ENCODE measurements at places on chromosomes 11 and 22.

GRCh38 chr11:15923183-15923582, 433.2 kb downstream of the SOX6 start:
- DNase-seq: no peak

DNA sequence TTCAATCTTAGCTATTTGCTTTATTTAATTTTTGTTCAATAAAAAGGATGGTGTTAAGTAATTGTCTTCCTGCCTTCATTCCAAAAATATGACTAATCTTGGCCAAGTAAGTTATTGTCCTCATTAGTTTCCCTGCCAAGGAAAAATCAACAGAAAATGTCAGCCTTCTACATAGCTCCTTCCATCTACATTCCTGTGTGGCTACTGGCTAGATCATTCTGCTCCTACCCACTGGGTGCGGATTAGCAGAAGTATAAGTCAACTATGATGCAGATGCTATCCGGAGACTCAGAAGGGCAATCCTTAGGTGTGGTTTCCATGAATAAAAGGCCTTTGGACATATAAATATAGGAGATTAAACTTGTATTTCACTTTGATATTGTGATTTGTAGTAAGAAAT, 154.4 kb downstream of the SBF2 start:
- DNase-seq: no peak

DNA sequence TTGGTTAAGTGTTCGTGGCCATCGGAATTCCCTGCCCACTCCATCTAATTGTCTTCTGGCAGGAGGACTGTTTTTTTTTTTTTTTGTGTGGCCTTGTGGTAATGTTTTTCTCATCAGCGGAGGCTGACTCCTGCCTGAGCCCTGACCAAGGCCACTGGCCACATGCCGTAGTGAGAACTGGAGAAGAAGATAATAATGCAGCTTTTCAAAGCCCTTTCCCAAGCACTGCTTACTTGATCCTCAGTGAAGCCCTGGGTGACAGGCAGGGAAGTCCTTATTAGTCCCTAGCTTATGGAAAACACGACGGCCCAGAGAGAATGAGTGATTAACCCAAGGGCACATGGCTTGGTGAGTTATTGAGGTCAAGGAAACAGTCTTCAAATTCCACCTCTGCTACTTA, 71.2 kb downstream of the ADM start:
- DNase-seq: no peak

DNA sequence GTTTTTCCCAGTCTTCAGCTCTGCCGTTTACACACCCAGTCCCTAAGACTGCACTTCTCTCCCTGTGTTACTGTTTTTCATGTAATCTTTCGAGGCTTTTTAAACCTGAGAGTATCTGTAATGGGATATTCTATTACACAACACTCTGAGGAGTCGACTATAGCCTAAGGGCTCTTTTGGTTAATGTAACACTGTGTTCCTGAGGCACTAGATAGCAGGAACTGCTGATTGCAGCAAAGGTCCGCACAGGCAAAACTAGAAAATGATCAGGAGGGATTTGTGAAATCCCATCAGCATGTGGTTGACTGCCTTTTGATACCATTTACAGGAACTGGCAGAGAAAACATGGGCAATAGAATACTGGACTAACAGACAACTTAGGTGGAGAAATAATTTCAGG, 512.3 kb upstream of the RAG2 start:
- no peak for DNase-seq

- DNase-seq: no peak
These were observed 41.4 kb upstream of the PHF21A start for GRCh38 chr11:46162700-46163099.

DNA sequence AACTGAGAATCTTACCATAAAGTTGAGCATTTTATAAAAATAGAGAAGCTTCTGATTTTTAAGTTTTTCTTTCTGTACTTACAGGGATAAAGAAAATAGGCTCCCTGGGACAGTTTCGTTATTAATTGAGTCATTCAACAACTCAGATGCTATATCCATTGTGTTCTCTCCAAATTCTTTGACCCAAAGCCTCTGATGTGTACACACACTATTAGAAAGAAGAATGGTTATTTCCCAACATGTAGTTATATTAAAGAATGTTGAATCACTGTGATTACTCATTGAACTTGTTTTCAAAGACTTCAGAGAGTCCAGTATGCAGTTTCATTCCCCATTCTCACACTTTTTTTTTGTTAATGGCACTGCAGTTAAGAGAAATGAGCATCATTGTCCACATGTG, 734.3 kb upstream of the ARHGAP42 start:
- DNase-seq: no peak

- DNase-seq: no peak
These were observed 681 bp upstream of the ARHGEF12 start for GRCh38 chr11:120335556-120335907.

- DNase-seq: no peak
These were observed 14.5 kb upstream of the PEX26 start for GRCh38 chr22:18063306-18063705.

- no peak for DNase-seq
These were observed 43.3 kb downstream of the MYEOV start for GRCh38 chr11:69337211-69337721.

DNA sequence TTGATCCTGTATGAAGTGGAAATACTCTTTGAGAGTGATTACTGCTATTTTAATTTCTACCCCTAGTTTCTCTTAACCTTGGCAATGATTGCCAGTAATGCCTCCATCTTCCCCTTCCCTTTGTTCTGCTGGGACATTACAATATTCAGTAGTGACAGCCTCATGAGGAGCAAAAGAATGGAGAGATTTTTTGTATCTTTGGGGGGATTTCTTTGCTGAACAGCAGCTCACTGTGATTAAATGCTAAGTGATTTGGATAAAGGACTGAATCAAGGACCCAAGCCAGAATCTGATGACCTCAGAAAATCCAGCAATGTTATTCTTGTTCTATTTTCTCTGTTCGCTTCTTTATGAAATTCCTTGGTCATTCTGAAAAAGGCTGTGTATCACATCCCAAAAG, 7.0 kb upstream of the SLC1A2 start:
- no peak for DNase-seq

DNA sequence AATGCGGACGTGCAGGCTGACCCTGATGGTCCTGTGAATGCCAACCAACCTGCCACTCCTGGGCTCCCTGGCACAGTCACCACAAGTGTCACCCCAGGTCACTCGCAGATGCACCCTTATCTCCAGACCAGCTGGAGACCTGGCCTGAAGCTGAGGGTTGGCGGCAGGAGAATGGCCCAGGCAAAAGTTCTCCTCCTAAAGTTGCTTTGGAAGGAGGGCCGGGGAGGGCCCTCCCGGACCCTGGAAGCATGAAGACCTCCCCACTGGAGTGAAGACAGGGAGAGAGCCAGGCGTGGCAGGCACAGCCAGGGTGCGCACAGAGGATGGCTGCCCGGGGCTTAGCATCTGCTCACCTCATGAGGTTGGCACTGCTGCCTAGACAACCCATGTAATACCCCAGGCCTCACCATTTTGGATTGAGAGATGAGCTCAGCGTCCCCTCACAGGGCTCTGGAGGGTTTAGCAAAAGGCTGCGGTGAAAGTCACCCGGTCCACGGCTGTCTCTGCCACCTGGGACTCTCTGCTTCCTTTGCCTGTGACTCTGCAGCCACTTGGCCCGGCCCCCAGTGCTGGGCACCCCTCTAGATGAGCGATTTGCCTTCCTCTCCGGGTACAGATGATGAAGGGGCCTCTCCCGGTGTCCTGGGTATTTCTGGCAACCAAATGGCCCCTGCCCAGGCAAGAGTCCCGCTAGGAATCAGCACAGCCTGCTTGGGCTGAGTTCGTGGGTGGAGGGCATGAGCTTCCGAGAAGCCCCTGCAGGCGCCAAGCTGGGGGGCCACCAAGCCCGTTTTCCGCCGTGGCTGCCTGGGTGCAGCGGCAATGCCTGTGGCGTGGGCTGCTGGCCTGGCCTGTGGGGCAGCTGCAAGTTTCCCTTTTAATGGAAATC, 48.3 kb upstream of the SEPTIN5 start:
- DNase-seq: no peak

- DNase-seq: no peak
These were observed 955.6 kb downstream of the OPCML start for GRCh38 chr11:132576706-132577105.

GRCh38 chr22:30212363-30212995, 34.1 kb downstream of the LIF start:
- no peak for DNase-seq

GRCh38 chr11:124075841-124076651, 34.9 kb upstream of the OR10G7 start:
- DNase-seq: no peak

GRCh38 chr11:19811380-19811779, 98.7 kb downstream of the NAV2 start:
- DNase-seq: no peak

- no peak for DNase-seq
These were observed 65.0 kb downstream of the PARVB start for GRCh38 chr22:44088976-44089570.

DNA sequence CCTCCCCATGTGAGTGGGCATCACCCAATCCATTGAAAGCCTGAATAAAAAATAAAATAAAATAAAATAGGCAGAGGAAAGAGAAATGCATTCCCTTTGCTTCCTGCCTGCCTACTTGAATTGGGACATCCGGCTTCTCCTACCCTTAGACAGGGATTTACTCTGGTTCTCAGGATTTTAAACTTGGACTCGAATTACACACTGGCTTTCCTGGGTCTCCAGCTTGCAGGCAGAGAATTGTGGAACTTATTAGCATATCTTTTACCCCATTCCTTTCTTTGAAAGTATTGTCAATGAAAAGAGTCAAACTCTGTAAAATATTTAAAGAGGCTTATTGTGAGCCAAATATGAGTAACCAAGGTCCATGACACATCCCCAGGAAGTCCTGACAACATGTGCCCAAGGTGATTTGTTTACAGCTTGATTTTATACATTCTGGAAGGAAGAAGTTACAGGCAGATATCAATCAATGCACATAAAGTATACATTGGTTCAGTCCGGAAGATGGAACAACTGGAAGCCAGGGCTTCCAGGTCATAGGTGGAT, 78.4 kb upstream of the CCDC90B start:
- DNase-seq: no peak

- DNase-seq: peak; percentile 57
These were observed 99.1 kb downstream of the CD44 start for GRCh38 chr11:35237860-35238715.

DNA sequence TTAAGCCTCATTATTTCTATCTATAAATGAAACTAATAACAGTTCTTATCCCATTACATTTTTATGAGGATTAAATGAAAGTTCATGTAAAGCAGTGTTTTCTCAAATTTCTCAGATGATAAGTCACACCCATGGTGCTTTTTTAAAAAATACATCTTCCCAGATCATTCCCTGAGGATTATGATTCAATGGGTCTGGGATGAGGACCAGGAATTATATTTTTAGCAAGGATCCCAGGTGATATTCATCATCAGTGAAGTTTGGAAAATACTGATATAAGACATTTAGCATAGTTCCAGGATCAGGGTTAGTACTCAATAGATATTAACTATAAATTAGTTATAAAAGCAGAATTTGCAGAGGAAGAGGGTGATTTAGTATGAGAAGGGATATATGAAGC, 89.1 kb downstream of the BBOX1 start:
- DNase-seq: no peak

GRCh38 chr11:27228906-27229290, 134.1 kb downstream of the CCDC34 start:
- DNase-seq: no peak

GRCh38 chr11:132595711-132596134, 936.6 kb downstream of the OPCML start:
- DNase-seq: no peak

DNA sequence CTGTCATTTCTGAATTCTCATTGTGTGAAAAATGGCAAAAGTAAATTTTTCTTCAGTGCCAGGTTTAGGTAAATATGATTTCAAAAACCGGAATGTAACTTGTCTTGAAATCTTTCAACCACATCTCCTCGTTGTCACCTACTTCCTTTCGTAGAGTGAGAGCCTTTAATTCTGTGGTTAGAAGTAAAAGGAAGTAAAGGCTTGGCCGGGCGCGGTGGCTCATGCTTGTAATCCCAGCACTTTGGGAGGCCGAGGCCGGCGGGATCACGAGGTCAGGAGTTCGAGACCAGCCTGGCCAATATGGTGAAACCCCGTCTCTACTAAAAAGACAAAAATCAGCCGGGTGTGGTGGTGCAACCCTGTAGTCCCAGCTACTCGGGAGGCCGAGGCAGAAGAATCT, 29.8 kb downstream of the SGSM3 start:
- no peak for DNase-seq

- no peak for DNase-seq
These were observed 148.0 kb downstream of the NTM start for GRCh38 chr11:131518305-131518838.

GRCh38 chr11:114057147-114057546, 2.4 kb upstream of the ZBTB16 start:
- DNase-seq: no peak

GRCh38 chr11:9613830-9614762, 40.6 kb downstream of the WEE1 start:
- DNase-seq: peak; percentile 93

GRCh38 chr11:16609769-16610168, 128.7 kb upstream of the C11orf58 start:
- no peak for DNase-seq

GRCh38 chr22:22369964-22370270, 125.3 kb downstream of the VPREB1 start:
- DNase-seq: no peak

DNA sequence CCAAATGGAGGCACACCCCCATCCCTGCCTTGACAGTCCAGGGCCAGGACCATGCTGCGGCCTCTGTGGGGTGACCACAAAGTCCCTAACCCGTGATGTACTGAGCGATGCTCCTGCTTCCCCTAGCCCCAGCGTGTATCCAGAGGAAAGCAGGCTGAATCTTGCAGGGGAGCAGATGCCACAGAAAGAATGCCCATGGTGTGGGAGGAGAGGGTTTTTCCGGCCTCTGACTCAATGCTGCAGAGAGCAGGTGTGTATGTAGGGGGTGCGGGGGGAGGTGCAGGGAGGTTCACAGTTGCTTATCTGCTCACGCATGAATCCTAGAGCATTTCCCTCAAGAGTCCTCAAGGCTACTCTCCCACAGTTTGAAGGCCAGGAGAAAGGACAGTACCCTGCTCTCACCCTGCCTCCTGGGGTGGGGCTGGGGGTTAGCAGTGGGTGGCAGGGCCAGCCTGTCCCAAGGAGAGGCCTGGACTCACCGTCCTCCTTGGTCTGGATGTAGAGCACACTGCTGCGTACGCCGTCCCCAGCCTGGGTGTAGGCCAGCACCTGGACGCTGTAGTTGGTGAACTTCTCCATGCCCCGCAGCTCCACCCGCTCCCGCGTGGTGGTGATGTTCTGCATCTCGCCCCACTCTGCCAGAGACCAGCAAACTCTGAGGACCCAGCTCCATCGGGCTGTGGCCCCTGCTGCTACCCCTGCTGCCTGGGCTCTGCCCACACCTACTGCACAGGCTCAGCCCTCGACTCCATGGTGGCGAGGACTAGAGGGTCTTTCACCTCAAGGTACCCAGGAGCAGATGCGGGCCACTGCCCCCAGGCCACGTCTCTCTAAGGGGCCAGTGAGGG, 130.8 kb downstream of the CEP164 start:
- DNase-seq: no peak

DNA sequence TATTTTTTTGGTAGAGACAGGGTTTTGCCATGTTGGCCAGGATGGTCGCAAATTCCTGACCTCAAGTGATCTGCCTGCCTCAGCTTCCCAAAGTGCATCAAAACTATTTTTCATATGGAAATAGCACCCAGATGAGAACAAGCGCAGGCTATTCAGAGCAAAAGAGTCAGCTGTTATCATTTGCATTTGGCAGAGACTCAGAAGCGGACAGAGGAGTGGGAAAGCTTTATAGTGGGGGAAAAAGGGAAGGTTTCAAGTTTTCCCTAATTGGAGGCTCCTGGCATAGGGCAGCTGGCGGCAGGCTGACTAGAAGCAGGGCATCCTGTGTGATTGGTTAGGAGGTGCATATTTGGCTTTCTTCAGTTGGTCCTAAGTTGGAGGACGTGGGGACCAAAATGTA, 20.2 kb downstream of the ATG13 start:
- no peak for DNase-seq
